Bronchial epithelial cell (primary cell): ENCODE measurements at places on chromosomes 2 and 18. TPM values are rescaled to one million over a fixed set of nuclear protein-coding genes. Genes with fewer than 3 reads are reported as not detected.

- peak; percentile 64 for DNase-seq
These were observed 120.1 kb downstream of the ACTR3 start for GRCh38 chr2:114010001-114010400.

DNA sequence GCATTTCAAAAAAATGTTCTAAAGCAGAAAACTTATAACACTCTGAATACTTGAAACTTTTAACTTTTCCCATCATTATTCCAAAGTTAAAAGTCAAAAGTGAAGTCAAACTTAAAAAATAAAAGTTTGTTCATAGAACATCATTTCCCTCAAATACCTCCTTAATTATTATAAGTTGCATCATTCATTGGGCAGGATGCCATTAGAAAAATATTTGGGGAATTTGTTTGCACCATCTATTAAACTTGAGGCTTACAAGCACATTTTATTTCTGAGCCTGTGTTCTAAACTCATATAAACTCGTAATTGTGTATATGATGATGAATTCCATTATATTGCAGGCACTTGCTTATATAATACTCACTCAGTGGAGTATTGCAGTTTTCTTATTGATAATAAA lies 588.0 kb upstream of the NRXN1 start:
- no peak for DNase-seq

HOXD9 gene
- not detected in 2 replicates for total RNA-seq

- DNase-seq = no peak
These were observed 40.4 kb upstream of the SMAD2 start for GRCh38 chr18:47970664-47971531.

FAHD2A gene
- total RNA-seq = 33.7 and 34.9 TPM in 2 replicates

HOXD10 gene
- not detected in 2 replicates for total RNA-seq
